ENCODE measurements at places on chromosomes 1 and 21. TPM values are rescaled to one million over a fixed set of nuclear protein-coding genes. Genes with fewer than 3 reads are reported as not detected.

The LYPD8 gene
- polyA plus RNA-seq = not detected

The SMPDL3B gene
- polyA plus RNA-seq = 0.04 TPM

The CDC7 gene
- 0.84 TPM for polyA plus RNA-seq

The PPIAL4G gene
- polyA plus RNA-seq = not detected

The ZNF670 gene
- 0.73 TPM for polyA plus RNA-seq

The CELA2B gene
- polyA plus RNA-seq = not detected

The RRP1B gene
- polyA plus RNA-seq = 5.0 TPM

The ZMYND12 gene
- 0.51 TPM for polyA plus RNA-seq

The P3H1 gene
- polyA plus RNA-seq = 31.4 TPM

The NAV1 gene
- polyA plus RNA-seq = 13.7 TPM

The LHX8 gene
- not detected for polyA plus RNA-seq

DNA sequence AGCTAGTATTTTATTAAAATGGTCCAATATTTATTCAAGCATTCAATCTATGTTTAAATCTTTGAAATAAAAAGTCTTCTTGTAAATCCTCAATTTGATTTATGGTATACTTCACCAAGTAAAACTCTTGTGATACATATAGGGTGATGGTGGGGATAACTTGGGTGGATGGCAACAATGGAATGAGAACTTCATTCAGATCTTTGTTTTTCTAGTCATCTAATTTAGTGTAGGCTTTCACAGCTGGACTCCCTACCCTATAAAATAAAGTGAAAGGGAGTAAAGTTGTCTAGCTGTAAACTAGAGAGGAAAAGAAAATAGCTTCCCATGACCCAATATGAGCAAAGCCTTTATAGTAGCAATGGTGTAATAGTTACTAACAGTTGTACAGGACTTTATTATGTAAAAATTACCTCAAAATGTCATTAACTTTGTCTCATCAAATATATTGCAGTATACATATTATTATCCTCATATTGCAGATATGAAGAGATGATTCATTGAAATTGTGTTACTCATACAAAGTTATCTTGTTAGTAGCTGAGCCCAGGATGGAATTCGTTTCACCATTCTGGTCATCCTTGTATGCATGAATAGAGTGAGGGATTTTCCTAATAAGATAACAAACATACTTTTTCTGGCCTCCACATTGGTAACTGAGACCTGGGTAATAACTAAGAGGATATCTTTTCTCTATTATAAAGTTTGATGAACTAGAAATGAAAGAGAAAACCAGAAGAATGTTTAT lies 1377.7 kb upstream of the ADGRL4 start:
- no peak for DNase-seq

GRCh38 chr1:67777016-67777415 lies 56.3 kb downstream of the GNG12 start:
- DNase-seq = no peak

DNA sequence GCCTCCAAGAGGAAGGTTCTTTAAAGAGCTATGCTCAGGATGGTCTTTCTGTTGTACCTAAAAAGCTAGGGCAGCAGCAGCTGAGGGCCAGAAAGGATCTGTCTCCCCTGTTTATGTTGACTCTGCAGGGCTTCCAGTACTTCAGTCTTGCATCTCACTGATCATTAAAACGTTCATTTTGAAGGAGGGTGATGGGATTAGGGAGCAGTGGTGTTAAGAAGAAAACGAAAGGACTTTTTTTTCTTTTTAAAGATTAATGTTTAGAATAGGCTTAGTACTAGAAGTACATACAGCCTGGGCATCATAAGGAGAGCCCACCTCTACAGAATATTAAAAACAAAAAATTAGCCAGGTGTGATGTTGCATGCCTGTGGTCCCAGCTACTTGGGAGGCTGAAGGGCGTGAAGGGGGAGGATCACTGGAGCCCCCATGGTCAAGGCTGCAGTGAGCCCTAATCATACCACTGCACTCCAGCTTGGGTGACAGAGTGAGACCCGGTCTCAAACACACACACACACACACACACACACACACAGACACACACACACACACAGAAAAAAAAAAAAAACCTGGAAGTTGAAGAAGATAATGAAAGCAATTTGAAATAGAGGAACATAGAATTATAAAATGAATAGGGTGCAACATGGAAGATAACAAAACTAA lies 2.9 kb downstream of the CR1L start:
- no peak for DNase-seq

DNA sequence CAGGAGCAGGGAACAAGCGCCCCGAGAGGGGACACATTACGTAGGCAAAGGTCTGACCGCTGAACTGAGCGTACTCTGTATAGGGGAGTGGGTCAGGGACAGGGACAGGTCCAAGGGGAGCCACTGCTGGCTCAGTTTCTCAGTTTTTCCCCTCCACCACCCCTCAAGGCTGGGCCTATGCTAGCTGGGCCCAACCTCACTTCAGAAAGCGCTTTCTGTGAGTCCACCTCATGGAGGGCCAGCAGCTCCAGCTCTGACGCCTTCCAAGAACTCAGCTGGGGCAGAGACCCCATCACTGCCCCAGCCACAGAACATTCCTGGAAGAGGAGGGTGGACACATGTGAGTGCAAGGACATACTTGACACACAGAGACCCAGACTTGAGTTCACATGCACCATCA lies 242.0 kb downstream of the FOXD2 start:
- no peak for DNase-seq

DNA sequence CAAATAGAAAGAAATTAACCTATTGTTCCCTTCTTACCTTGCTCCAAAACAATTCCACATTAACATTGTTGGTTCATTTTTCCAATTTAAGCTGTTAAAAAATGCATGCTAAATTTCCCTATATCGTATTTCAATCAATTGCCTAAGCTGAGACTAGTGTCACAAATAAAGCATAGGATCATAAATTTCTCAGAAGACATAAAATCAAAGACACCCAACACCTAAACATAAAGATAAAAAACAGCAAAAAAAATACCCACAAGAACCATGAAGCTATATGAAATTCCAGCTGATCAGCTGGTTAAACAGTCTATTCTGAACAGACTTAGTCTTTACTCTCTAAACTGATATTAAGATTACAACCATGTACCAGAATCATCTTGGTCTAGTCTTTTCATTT lies 32.3 kb downstream of the ACBD6 start:
- no peak for DNase-seq

GRCh38 chr1:184118046-184118445 lies 66.5 kb downstream of the TSEN15 start:
- no peak for DNase-seq

DNA sequence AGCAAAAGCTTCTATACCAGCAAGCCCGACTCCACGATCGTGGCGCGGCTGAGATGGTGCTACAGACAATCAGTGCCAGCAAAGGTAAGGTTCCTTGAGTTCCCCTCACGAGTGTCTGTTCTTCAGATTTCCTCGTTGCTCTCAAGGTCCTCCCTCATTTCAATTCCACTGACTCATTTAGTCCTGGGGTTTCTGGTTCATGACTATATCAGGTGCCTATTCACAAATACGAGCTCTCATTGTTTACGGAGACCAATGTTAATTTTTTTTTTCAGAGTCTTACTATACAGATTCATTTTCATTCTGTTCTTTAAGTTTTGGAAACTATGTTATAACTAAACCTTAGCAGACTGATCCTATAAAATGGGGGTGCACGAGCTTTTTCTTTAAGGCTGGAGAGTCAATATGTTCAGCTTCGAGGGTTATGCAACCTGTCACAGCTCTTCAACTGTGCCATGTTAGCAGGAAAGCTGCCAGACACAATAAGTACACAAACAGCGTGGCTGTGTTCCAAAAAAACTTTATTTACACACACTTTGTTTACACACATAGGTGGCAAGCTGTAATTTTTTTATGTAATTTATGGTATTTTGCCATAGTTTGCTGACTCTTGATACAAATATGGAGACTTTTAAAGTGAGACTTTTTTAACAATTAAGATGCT lies 134.3 kb downstream of the ZP4 start:
- DNase-seq = no peak

- no peak for DNase-seq
Measured at GRCh38 chr1:215526147-215526845, 40.8 kb upstream of the KCTD3 start.

DNA sequence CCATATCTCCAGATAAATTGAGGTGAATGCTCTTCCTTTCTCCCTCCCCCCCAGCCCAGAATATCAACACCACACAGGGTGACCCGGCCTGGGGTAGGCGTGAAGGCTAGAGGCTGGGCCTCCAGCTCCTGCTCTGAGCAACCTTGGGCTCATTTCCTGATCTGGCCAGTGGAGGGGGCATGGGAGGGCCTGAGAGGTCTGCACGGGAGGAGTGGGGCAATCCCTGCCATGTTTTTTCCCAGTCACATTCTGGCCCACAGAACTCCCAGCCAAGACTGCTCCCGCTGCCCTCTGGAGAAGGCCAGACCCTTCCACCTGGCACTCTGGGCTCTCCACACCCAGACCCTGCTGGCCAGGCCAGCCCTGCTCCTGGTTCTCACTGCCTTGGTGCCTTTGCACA lies 3.9 kb downstream of the CLDN19 start:
- no peak for DNase-seq

GRCh38 chr1:222136869-222137268 lies 395.0 kb upstream of the DUSP10 start:
- DNase-seq = no peak

GRCh38 chr1:62652387-62652786 lies 35.8 kb downstream of the DOCK7 start:
- DNase-seq = no peak

DNA sequence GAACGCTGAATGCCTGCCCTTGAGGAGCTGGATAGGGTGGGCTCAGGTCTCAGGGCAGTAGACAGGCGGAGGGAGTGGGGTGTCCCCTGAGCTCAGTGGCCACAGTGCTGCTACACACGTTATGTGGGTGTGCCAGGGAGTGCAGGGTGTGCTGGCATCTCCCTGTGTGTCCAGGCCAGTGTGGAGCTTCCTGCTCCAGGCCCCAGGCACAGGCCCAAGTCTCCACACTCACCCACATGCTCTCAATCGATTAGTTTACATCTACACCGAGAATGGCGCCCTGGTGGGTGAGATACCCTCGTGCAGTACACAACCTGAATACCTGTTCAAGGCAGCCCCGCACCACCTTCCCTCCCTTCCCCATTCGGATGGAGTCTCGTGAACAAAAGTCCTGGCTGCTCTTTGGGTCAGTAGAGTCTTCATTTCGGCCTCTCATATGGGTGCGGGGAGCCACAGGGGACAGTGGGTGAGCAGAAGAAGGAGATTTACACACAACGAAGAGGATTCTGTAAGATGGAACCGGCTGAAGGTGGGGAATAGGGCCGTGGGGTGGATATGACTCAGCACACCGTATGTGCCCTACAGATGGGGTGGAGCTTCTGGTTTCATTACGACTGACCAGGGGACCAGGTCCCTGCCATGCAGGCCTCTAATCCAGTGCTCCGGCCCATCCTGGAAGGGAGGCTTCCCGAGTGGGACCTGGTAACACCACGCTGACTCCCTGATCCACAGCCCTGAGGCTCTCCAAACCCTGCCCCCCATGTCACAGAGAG lies 93.3 kb downstream of the SPSB1 start:
- no peak for DNase-seq

GRCh38 chr1:38587766-38588165 lies 271.8 kb downstream of the RRAGC start:
- DNase-seq = peak; percentile 18

DNA sequence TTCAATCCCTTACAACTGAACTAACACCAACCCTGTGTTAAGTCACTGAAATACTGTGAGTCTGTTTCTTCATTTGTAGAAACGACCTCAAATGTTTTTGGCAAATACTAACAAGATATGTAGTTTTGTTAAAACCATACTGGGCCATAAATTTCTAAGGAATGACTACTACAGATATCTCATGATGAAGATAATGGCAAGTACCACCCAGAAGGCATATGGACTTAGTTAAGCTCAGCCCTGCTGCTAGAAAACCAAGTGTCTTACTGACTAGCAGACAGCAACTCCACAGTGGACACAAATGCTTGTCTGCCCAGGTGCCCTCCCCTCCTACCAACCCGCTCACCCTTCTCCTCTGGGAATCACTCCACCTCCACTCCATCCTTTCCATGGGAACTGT lies 44.5 kb upstream of the BMP8B start:
- no peak for DNase-seq

DNA sequence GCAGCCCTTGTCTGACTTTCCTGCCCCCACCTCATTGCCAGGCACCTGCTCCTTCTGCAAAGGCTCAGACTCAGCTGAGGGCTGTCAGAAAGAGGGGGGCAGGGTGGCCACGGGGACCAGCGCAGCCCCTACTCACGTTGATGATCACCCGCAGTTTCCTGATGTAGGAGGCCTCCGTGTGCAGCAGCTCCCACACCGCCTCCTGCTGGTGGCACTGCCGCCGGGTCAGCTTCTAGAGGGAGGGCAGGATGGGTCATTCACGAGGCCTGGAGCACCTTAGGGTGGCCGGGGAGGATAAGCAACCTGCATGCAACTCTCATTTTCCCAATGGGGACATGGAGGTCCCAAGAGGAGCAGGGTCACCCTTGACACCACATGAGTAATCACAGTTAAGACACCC lies 6.4 kb upstream of the TNFRSF25 start:
- DNase-seq = no peak

- no peak for DNase-seq
Measured at GRCh38 chr1:161351482-161351881, 16.2 kb downstream of the CFAP126 start.

- no peak for DNase-seq
Measured at GRCh38 chr1:171352554-171352953, 38.6 kb downstream of the FMO4 start.

DNA sequence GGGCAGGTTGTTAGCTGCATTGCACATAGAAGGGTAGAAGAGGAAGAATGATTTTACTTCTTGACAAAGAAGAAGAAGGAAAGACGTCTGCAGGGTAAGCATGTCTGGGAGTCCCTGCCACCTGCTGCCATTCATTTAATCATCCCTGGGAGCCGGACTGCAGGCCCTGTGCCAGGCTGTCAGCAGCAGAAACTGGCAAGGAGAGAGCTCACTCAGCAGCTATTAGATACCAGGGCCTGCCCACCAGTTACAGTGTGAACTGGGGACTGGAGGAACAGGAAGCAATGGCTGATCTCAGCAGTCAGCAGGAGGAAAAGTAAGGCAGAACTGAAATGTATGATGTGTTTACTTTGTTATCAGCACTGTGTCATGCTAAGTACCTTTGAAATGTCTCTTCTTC lies 75.7 kb upstream of the C1orf87 start:
- peak; percentile 53 for DNase-seq

Measured in heart right ventricle (tissue), 16 donors.